Cardiac atrium fibroblast (primary cell): ENCODE measurements at places on chromosomes 3 and 15. TPM values are rescaled to one million over a fixed set of nuclear protein-coding genes. Genes with fewer than 3 reads are reported as not detected.

The ZKSCAN7 gene
- total RNA-seq, result 5.8 and 7.0 TPM in 2 replicates

The ACOX2 gene
- 9.9 and 12.0 TPM in 2 replicates for total RNA-seq

The PSMD2 gene
- total RNA-seq, result 240 and 344 TPM in 2 replicates

The TMEM202 gene
- not detected in 2 replicates for total RNA-seq

The KCTD6 gene
- total RNA-seq, result 7.4 and 14.7 TPM in 2 replicates

The SATB1 gene
- total RNA-seq, result 6.0 and 7.9 TPM in 2 replicates

The STRIT1 gene
- total RNA-seq, result not detected in 2 replicates

The CTSH gene
- 0.49 and 12.6 TPM in 2 replicates for total RNA-seq

The OCA2 gene
- total RNA-seq, result not detected in 2 replicates

The PRSS50 gene
- not detected in 2 replicates for total RNA-seq

The ITGB5 gene
- total RNA-seq, result 177 and 202 TPM in 2 replicates

The DCUN1D1 gene
- 20.4 and 25.5 TPM in 2 replicates for total RNA-seq

The RTP1 gene
- not detected in 2 replicates for total RNA-seq

The CBLB gene
- total RNA-seq, result 22.8 and 24.2 TPM in 2 replicates

The GRM2 gene
- total RNA-seq, result under 0.01 and 1.6 TPM in 2 replicates

The NMNAT3 gene
- 0.49 TPM in 1 of 2 replicates, not detected in the other for total RNA-seq

The MASP1 gene
- total RNA-seq, result 3.1 and 9.1 TPM in 2 replicates

The FANCI gene
- total RNA-seq, result 4.7 and 5.2 TPM in 2 replicates

The CASR gene
- not detected in 2 replicates for total RNA-seq

The SAMMSON gene
- 0.16 TPM in 1 of 2 replicates, not detected in the other for total RNA-seq

The BFSP2 gene
- total RNA-seq, result not detected in 2 replicates

The CSTA gene
- 1.3 and 1.8 TPM in 2 replicates for total RNA-seq

The STAC gene
- 0.18 and 0.32 TPM in 2 replicates for total RNA-seq

The PYGO1 gene
- 3.8 and 9.2 TPM in 2 replicates for total RNA-seq

The GOLGA6B gene
- total RNA-seq, result not detected in 2 replicates

The ANKUB1 gene
- total RNA-seq, result not detected in 2 replicates

The LRRN1 gene
- under 0.01 TPM in 1 of 2 replicates, not detected in the other for total RNA-seq

The SECISBP2L gene
- total RNA-seq, result 20.2 and 24.5 TPM in 2 replicates

The MFAP1 gene
- 14.4 and 23.0 TPM in 2 replicates for total RNA-seq

The TMEM40 gene
- total RNA-seq, result not detected in 2 replicates
